ENCODE measurements at places on chromosomes 7 and 10.

DNA sequence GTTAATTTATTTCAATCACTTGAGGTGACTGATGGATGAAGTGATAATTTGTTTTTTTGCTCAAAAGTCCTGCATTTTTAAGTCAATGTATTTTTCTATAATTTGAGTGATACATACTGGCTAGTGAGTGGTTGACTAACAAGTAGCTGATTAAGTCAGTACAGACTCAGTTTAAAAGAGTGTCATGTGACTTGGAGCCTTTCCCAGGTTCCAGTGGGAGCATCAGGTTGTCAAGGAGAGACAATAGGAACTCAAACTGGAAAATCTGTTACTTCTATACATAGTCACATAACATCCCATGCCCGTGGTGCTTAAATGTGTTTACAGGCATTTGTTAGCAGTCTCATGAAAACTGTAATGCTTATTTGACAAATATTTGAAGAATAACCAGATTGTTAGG is 154.7 kb downstream of the ANK3 start:
- no peak for DNase-seq

GRCh38 chr10:122294511-122295450 is 23.7 kb downstream of the BTBD16 start:
- no peak for DNase-seq

- DNase-seq, result no peak
Measured at GRCh38 chr10:118966076-118966849, 63.3 kb upstream of the NANOS1 start.

DNA sequence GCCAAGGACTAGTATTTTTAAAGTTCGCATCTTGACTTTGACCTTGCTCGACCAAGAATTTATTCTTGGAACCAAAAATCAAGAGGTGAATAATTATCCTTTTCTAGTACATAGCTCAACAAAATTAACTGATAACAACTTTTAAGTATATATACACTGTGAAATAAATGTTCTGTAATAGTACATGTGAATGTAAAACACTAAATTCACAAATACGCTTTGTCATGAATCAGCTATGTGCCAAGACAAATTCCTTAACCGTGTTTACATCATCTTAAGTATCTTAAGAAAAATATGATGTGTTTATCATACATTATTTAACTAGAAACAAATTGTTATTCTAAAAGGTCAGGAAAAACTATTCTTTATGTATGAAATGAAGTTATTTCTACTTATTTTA is 83.3 kb downstream of the CUL2 start:
- no peak for DNase-seq

DNA sequence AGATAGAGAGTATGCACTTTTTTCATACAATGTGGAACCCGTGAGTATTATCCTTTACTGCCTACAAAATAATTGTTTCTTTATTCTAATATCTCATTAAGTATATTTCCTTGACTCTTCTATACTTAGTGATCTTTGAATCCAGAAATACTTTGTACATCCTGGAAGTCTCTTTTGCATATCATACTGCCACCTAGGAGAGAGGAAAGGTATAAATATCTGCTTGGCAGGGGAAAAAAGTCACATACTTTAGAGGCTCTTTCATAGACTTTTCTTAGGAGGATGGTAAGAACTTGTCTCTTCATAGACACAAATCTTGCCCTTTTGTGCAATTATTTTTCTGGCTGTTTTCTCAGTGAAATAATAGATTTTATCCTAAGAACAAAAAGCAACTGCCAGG is 436.0 kb downstream of the PAXIP1 start:
- no peak for DNase-seq

DNA sequence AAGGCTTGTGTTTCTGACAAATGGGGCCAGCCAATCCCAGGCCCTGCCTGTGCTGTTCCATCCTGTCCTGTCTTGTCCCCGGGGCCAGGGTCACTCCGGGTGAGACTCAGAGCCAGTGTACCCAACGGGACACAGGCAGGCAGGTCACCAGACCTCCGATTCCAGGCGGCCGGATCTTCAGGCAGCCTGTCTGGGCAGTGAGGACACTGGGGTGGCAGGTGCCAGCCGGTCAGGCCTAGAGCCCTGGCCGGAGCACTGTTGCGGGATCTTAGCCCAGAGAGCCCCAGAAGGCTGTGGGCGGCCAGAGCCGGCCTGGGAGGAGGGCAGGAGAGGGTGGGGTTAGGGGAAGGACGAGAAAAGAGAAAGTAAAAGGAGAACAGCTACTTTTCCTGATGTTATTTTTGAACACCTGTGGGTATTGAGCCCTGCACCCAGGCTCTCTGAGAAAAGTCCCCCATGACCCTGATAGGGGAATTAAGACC is 134.3 kb upstream of the TNRC18 start:
- DNase-seq, result no peak

DNA sequence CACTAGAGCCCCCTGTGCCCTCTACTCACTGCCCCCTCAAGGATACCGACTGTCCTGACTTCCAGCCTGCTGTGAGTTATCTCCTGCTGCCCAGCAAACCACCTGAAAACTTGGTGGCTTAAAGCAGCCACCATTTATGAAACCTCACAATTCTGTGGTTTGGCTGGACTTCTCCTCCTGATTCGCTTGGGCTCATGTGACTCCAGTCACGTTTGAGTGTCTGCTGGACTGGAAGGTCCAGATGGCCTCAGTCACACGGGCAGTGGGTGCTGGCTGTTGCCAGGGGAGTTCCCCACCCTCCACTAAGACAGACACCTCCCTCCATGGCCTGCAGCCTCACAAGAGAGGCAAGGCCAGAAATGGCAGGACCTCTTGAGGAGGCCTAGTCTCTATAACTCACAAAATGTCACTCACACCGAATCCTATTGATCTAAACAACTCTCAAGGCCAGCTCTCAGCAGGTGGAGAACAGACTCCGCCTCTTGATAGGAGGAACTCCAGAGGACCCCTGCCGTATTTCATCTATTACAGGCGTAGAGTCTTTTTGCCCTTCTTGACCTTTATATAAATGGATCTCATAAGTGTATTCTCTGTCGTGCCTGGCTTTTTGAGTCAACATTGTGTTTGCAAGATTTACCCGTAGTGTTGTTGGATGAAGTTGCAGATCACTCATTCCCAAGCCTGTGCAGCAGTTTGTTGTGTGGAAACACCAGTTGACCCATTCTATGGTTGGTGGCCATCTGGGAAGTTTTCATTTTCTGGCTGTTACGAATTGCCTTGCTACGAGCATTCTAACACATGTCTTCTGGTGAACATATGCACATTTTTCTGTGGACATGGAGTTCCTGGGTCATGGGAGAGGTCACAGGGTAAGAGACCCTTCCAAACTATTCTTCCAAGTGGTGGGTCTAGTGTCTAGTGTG is 48.3 kb downstream of the ZMIZ1 start:
- DNase-seq, result no peak

GRCh38 chr10:121324678-121325213 is 273.5 kb downstream of the FGFR2 start:
- DNase-seq, result no peak

GRCh38 chr10:45308707-45309106 is 6.7 kb downstream of the OR13A1 start:
- no peak for DNase-seq

DNA sequence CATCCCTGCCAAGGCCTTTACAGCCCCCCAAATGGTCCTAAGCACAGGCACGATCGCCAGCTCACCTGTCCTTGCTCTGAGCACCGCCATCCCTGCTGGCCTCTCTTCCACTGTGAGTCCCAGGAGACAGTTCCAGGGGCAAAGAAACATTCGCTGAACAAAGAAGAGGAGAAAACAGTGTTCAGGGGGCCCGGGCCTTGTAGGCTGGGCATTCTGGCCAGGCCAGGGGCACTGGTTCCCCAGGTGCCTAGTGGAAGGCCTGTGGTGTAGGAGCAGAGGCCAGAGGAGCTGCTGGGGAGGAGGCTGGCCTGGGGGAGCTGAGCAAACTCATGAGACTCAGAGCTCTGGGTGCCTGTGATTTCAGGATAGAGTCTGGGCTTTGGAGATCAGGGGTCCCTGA is 22.6 kb downstream of the AQP1 start:
- no peak for DNase-seq

GRCh38 chr7:106064316-106064715 is 47.8 kb downstream of the SYPL1 start:
- DNase-seq, result no peak

DNA sequence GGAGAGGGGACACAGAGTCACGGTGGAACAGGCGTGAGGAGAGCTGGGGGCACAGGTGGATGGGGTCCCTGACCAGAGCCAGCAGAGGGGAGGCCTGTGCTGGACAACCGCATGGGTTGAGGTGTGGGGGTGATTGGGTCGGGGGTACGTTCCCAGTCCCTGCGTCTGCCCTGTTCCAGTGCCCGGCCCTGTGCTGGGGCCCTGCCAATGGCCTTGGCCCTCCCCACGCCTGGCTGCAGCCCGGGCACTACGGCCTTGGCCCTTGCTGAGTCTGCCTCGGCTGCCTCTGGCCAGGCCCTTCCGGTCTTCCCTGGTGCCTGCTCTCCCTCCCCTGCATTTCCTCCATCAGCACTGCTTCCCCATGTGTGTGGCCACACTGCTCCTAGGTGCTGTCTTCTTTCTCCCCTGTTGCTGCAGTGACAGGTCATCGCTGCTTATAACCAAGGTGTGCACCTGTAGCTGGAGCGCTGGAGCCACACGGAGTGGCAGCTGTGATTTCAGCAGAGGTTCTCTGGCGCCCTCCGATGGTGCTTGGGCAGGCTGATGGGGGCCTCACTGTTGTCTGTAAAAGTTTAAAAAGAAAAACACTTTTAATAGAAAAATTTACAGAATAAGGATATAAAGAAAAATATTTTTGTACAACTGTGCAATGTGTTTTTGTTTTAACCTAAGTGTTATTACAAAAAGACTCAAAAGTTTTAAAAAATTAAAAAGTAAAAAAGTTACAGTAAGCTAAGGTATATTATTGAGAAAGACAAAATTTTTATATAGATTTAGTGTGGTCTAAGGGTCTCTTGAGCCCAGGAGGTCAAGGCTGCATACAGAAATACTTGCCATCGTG is 45.2 kb upstream of the BHLHA15 start:
- DNase-seq, result peak; percentile 23

GRCh38 chr7:100090527-100091410 is 2.0 kb downstream of the COPS6 start:
- DNase-seq, result no peak

All from stimulated activated CD8-positive, alpha-beta memory T cell treated with anti-CD3 and anti-CD28 coated beads, Interleukin-7, amount 100 ng/mL, for 24 hours (primary cell).